ENCODE measurements at places on chromosomes 3 and 15.

GRCh38 chr15:80489030-80489594 is 84.9 kb downstream of the ARNT2 start:
- DNase-seq = no peak

GRCh38 chr15:93072411-93073394 is 16.3 kb downstream of the RGMA start:
- DNase-seq = no peak

DNA sequence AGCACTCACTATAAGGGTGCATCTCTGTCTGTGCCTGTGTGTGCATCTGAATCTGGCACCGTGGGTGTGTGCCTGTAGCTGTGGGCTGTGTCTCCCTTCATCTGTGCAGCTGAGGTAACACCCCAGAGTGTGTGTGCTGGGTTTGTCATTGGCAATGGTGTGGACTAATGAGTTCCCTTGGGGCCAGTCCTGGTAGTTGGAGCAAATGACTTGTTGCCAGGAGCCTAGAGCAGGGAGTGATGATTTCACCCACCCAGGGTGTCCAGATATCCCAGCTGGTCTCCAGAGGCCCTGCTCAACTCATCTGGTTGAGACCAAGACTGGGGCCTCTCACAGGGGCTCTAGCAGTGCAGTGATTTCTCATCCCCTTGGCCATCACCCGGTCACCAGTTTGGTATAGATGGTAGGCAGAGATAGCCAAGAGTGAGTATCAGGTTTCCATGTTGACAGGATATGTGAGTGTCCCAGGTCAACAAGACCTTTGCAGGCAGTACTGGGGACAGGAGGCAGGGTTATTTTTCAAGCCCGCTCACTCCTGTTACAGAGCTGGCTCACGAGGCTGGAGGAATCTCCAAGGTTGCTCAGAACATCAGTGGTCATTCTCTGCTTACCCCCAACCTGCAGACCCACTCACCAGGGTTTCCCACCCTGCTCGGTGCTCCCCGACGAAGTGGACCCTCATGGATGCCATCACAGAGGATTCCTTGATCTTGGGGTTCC is 4.1 kb upstream of the HDAC11 start:
- DNase-seq = no peak

DNA sequence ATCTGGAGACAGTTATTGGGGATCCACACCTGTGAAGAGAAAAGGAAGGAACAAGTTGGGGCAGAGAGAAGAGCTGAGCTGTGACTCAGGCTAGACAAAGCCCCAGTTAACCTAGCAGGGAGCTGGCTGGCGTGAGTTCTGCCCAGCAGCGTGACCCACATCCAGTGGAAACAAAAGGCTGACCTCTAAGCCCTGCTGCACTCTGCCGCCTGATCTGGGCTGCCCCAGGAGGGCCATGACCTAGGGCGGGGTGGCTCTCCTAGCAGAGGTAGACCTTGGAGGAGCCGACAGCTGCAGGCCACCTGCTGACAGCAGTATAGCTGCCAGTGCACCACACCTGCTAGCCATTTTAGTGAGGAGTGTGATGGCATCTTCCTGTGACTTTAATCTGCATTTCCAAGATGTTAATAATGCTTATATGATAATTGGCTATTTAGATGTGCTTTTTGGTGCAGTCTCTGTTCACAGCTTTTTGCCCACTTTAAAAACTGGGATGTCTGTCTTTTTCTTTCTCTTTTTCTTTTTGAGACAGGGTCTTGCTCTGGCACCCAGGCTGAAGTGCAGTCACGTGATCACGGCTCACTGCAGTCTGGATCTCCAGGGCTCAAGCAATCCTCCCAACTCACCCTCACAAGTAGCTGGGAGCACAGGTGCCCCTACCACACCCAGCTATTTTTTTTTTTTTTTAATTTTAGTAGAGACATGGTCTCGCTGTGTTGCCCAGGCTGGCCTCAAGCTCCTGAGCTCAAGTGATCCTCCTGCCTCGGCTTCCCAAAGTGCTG is 78.1 kb downstream of the LSM3 start:
- DNase-seq = no peak

DNA sequence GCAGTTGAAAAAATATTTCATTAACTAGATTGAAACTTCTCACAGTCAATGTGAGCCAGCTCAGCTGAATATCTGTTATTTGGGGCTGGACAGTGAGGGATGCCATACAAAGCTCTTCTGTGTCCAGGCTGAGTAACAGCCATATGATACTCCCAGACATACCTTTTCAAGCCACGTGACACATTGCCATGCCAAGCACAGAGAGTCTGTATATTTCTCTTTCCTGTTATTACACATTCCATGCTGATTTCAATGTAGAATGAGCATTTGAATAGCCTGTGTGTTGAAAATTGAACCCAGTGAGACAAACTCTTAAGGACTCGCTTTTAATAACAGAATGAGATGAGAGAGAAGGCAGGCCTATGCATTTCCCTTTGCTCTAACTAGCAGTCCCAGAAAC is 334.7 kb upstream of the RASGRP1 start:
- no peak for DNase-seq

DNA sequence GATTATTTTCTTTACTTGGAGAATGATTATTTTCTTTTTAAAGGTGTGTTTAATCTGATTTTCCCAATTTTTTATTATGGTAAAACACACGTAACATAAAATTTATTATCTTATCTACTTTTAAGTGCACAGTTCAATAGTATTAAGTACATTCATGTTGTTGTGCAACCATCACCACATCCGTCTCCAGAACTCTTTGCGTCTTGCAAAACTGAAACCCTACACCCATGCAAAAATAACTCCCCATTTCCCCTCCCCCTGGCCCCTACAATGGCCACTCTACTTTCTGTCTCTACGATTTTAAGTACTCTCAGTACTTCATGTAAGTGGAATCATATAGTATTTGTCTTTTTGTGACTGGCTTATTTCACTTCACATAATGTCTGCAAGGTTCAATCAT is 230.7 kb downstream of the SATB1 start:
- no peak for DNase-seq

DNA sequence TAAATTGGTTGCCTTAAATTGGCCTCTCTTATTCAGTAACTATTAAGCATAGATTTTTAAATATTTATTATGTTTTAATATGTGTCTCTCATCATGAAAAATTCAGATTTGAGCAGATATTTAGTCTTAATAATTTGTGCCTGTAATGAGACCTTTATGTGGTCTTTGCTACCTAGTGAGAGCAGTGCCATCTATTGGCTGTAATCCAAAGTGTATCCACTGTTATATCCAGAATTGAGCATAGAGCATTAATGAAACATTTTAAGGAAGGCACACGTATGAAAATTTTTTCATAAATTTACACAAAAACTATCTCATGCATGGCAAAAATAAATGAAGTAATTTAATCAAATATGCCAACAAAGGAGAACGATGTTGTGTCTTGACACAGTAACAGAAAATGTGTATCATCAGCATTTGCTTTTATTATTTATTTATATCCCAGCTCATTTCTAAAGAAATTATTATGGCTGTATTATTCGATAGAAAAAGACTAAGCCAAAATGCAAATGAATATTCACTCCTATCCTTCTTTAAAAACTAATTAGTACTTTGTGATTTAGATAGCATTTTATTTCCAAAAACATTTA is 203.5 kb downstream of the RSRC1 start:
- no peak for DNase-seq

- DNase-seq = no peak
These were observed 459.2 kb upstream of the ALCAM start for GRCh38 chr3:104907507-104907906.

- no peak for DNase-seq
These were observed 1233.9 kb upstream of the ALCAM start for GRCh38 chr3:104132566-104133403.
